ENCODE measurements at places on chromosomes 12 and 14.

GRCh38 chr14:21556378-21557083 is 23.3 kb downstream of the OR10G3 start:
- no peak for DNase-seq

DNA sequence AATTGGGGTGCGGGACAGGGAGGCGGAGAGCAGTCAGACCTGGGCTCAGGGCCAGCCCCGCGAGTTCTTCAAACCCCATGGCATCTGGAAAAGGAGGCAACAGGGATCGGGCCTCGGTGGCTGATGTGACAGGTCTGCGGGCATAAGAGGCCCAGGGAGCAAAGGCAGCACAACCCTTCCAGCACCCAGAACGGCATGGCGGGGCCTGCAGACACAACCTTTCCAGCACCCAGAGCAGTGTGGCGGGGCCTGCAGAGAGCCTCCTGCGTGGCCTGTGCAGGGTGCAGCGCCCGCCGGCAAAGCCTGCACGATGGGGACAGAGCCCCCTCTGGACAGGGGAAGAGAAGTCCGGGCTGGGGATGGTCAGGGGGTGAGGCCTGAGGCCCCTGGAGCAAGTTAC is 26.2 kb upstream of the TRAF3 start:
- DNase-seq = no peak

GRCh38 chr12:47754881-47755280 is 3.8 kb downstream of the RAPGEF3 start:
- DNase-seq = no peak

- no peak for DNase-seq
Observed at GRCh38 chr14:78358591-78358990, 188.4 kb downstream of the NRXN3 start.

DNA sequence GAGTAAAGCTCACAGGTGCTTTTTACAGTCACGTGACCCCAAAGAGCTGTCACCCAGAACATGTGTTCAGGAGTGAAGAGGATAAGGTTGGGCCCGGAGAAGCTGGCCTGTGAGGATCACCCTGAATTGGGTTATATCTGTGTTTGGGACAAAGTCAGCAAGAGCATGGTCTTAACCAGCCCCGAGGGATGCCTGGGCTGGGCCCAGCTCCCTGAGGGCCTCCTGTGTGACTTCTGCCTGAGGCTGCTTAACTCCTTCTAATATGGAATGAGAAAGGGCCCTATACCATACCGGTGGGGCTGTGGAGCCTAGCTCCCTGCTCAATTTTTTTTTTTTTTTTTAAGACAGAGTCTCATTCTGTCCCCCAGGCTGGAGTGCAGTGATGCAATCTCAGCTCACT is 2.5 kb downstream of the CDCA4 start:
- no peak for DNase-seq

DNA sequence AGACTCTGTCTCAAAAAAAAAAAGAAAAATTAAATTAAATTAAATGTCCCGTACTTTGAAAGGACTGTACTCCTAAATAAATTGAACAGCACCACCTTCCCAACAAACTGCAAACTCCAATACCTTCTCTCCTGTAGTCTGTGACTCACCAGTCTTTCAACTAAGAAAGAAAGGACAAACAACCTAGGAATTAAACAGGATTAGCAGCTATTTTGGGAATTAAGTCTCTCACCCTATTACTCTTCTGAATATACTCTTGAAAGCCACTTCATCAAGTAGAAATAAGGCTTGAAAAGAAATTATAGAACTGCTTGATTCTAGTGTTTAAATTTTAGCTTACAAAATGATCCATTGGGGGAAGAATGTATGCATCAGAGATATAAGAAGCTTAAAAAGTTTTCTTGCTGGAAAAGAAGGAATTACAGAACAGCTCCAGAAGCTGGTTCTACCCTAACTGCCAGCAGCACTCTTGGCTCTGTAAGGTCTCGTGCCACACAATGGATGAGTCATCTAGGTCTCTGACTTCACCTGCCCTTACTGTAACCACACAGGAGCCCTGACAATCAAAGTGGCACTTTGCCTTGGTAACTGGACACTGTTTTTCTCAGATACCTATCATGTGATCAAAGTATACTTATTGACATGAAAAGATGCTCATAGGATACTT is 57.0 kb upstream of the CERS5 start:
- no peak for DNase-seq

- DNase-seq = no peak
Observed at GRCh38 chr14:93818857-93819256, 30.6 kb upstream of the PRIMA1 start.

All from activated CD8-positive, alpha-beta memory T cell treated with anti-CD3 and anti-CD28 coated beads for 1 hour (primary cell).